ENCODE measurements at places on chromosomes 11 and 22.

GRCh38 chr11:65915821-65916251 is 3.0 kb downstream of the C11orf68 start:
- DNase-seq = no peak

DNA sequence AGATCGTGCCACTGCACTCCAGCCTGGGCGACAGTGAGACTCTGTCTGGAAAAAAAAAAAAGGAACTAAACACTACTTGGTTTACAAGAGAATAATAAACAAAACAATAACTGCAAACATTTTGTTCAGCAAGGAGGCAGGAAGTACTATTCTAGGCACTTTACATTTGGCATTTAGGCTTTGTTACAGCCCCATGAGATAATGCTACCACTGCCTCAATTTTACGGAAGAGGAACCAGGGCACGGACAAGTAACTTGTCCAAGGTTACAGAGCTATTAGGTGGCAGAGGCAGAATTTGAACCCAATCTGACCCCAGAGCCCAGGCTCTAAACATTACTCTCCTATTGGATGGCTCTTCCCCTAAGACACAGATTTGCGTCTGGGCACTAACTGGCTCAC is 108.7 kb upstream of the AKIP1 start:
- DNase-seq = no peak

DNA sequence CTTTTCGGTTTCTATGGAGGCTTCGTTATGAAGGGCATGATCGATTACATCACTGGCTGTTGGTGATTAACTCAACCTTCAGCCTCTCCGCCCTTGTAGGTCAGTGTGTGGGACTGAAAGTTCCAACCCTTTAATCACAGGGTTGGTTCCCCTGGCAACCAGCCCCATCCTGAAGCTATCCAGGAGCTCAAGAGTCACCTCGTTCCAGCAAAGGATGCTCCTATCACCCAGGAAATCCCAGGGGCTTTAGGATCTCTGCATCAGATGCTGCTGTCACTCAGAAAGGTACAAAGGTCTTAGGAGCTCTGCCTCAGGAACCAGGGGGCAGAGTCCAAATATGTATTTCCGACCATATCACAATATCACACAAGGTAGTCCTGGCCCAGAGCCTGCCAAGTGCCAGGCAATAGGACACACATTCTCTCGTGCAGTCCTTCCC is 123.5 kb upstream of the PARVA start:
- DNase-seq = peak; percentile 86

DNA sequence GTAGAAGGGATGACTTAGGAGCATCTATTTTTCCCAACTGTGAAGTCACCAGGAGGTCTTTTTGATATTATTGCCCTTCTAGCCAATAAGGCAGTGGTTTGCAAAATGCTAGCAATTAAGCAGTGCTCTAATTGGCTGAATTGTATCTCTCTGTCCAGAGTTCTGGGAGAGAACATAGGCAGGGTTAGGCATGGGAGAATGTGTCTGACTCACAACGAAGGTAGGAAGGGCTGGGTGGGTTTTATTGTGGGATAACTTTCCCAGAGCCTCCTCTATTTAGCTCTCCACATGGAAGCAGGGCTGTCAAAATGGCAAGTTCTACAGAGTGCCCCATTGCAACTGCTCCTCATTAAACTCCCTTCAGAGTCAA is 415.9 kb upstream of the CADM1 start:
- DNase-seq = no peak

GRCh38 chr11:120827198-120827597 is 196.7 kb upstream of the TBCEL start:
- no peak for DNase-seq

GRCh38 chr11:28739489-28740280 is 631.5 kb downstream of the METTL15 start:
- DNase-seq = no peak

GRCh38 chr22:37443977-37444376 is 16.7 kb upstream of the ELFN2 start:
- DNase-seq = no peak

GRCh38 chr11:12285811-12286222 is 91.6 kb upstream of the PARVA start:
- peak; percentile 33 for DNase-seq

DNA sequence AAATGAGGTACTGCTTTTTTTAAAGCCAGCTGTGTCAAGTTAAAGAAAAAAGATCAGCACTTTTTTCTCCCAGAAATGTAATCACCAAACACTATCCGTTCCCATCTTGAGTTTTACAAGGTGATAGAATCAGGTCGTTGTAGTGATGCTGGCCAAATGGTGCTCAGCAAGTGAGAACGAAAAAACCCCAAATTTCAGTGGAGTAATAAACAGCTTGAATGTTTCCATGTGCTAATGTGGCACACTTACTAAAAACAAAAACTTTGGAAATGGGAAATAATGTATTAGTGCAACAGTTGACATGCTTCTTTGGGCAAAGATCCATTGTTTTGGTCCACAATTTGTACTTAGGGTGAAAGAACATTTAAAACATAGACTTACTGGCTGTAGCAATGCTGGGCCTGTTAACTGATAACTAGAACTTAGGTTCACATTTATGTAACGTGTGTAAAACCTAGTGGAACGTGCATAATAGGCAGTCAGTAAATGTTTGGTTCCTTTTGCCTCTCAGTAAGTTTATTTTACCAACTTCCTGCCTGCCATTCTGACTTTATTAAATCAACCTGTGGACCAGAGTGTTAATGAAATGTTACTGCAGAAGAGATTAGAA is 15.4 kb upstream of the GDPD4 start:
- DNase-seq = no peak

DNA sequence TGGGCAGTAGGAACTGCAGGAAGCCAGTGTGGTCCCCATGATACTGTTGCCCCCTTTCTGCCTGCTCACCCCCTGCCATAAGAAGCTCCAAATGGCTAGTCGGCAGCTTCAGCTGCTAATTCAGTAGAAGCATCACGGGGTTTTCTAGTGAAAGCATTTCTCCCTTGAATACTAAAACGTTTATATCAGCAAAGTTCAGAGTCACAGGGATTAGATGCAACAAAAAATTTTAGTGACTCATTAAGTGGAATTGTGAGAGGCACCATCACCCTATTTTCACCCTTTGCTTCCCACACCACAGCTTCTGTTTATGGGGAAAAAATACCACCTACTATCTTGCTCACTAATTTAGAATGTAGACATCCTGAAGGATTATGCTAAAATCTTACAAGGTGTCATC is 25.2 kb downstream of the RAB39A start:
- no peak for DNase-seq

All from left lobe of liver (tissue), 2 donors.